ENCODE measurements at places on chromosomes 12 and 14.

DNA sequence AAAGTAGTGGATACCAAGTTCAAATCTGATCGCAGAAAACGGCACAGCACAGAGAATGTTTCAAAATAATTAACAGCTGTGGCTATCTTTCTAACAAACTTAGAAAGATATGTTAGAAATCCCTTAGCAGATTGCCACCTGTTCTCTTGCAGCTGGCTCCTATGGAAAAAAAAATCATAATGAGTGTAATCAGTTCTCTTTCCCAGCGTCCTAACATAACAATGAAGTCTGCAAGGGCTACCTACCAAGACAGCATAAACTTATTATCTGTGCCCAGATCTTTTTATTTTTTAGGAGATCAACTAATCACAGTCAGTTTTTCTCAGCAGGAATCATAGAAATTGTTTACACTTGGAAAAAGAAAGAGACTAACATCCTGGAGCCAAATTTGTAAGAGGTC is 358.6 kb upstream of the FOXG1 start:
- DNase-seq, result no peak
- no peaks in the 10 kb centered on the region for H3K36me3 ChIP-seq
- H3K27me3 ChIP-seq, result no peaks in the 10 kb centered on the region
- no peak overlapping the region for H3K27ac ChIP-seq
- H3K4me3 ChIP-seq, result no peak overlapping the region
- no peaks in the 10 kb centered on the region for H3K4me1 ChIP-seq

DNA sequence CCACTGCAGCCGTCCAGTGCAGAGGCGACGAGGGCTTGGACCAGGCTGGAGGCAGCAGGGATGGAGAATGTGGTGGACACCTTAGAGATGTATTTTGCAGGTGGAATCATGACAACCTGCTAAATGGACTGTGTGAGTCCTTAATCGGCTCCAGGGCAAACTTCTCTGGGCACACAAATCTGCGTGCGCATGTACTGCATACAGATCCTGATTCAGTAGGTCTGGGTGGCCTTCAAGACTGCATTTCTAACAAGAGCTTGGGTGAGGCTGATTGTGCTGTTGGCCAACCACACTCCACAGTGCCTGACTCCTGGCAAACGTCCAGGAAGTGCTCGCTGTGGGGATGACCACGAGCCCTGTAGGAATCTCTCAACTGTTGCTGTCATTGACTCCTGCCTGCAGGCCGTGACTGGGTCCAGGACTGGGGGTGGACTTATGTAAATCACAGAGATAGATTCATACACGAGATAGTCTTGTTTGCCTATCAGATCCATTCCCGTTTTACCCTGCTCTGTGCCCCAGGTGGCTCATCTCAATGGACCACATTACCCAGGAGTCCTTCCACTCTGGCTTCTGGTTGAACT is 27.2 kb downstream of the JDP2 start:
- DNase-seq, result no peak
- H3K27me3 ChIP-seq, result no peaks in the 10 kb centered on the region
- H3K4me3 ChIP-seq, result no peak overlapping the region
- H3K4me1 ChIP-seq, result peaks cover 83% of the 10 kb centered on the region
- H3K36me3 ChIP-seq, result peaks cover 30% of the 10 kb centered on the region

GRCh38 chr14:72606879-72607278 is 287.0 kb downstream of the DPF3 start:
- peaks cover 8% of the 10 kb centered on the region for H3K4me1 ChIP-seq
- no peak overlapping the region for H3K27ac ChIP-seq
- no peak for DNase-seq

GRCh38 chr14:100022772-100023451 is 42.3 kb upstream of the EVL start:
- no peak overlapping the region for H3K4me3 ChIP-seq
- peaks cover 15% of the 10 kb centered on the region for H3K4me1 ChIP-seq
- H3K27me3 ChIP-seq, result no peaks in the 10 kb centered on the region
- H3K27ac ChIP-seq, result no peak overlapping the region

Data from spinal cord (tissue), 10 donors.